Hypothalamus (tissue), 51 donors: ENCODE measurements at places on chromosomes 2 and 18.

DNA sequence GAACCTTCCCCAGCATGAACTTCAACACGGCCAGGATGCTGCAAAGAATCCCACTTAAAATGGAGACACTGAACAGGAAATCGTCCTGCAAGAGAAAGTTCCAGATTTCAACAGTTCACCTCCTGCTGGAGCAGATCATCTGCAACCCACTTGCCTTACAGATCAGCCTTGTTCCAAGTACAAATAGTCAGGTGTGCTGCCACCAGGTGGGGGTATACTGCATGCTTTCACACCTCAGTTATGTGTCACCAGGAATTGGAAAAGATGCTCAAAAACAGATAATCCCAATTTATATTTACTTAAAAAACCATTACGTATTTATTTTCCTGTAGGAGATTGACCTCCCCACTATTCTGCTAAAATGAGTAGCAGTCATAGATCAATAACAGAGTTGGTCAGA lies 212.3 kb downstream of the MGAT5 start:
- no peak for DNase-seq

GRCh38 chr18:3184275-3184963 lies 35.3 kb downstream of the MYOM1 start:
- no peak for DNase-seq

- no peak for DNase-seq
Observed at GRCh38 chr2:2083113-2083758, 247.8 kb downstream of the MYT1L start.

DNA sequence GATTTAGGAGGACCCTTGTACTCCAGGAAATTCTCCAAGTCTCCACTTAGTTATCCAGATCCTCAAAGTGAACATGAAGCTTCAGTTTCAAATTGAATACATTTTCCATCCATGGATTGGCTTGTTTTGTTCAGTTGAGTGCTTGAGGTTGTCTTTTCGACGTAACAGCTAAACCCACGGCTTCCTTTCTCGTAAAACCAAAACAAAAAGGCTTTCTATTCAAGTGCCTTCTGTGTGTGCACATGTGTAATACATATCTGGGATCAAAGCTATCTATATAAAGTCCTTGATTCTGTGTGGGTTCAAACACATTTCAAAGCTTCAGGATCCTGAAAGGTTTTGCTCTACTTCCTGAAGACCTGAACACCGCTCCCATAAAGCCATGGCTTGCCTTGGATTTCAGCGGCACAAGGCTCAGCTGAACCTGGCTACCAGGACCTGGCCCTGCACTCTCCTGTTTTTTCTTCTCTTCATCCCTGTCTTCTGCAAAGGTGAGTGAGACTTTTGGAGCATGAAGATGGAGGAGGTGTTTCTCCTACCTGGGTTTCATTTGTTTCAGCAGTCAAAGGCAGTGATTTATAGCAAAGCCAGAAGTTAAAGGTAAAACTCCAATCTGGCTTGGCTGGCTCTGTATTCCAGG lies at the start of gene CTLA4:
CTLA4 (plus strand) TSS at position 211 of the 640 bp plus-strand sequence; CDS start at position 383, 172 bp downstream.
- no peak for DNase-seq

GRCh38 chr2:19362755-19363473 lies 4.5 kb upstream of the OSR1 start:
- DNase-seq, result peak; percentile 18

GRCh38 chr2:73177645-73178255 lies 24.6 kb upstream of the NOTO start:
- no peak for DNase-seq

DNA sequence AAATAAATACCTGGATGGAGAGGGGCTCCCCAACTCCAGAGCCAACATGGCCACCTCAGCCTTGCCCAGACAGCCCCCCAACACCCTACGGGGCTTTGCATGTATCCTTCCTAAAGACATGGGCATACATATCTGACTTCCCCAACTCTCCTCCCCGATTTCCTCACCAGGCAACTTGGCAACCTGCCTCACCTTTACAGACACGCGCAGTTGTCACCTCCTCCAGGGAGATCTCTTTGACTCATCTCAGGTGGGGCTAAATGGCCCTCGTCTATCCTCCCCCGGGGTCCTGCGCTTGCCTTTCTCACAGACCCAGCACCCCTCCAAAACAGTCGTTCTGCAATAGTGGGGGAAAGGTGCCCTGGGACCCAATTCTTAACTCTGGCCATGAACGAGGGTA lies 10.6 kb upstream of the BIN1 start:
- no peak for DNase-seq

GRCh38 chr2:26507088-26507487 lies 29.2 kb upstream of the OTOF start:
- no peak for DNase-seq

GRCh38 chr2:144330951-144331673 lies 188.8 kb downstream of the ZEB2 start:
- DNase-seq, result no peak

GRCh38 chr18:13616041-13616440 lies 110.3 kb downstream of the FAM210A start:
- no peak for DNase-seq

DNA sequence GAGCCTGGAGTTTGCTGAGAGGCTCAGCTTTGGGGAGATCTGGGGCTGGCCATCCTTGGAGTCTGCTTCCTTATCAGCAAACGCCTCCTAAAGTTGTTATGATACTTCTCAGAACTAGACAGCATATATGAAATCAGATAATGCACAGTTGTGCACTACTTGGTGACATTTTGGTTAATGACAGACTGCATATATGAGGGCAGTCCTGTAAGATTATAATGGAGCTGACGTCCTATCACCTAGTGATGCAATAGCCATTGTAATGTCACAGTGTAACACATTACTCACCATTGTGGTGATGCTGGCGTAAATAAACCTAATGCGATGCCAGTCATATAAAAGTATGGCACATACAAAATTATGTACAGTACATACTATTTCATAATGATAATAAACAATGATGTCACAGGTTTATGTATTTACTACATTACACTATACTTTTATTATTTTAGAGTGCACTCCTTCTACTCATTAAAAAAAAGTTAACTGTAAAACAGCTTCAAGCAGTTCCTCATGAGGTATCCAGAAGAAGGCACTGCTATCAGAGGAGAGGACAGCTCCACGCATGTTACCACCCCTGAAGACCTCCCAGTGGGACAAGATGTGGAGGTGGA lies 298.1 kb upstream of the REV1 start:
- no peak for DNase-seq

DNA sequence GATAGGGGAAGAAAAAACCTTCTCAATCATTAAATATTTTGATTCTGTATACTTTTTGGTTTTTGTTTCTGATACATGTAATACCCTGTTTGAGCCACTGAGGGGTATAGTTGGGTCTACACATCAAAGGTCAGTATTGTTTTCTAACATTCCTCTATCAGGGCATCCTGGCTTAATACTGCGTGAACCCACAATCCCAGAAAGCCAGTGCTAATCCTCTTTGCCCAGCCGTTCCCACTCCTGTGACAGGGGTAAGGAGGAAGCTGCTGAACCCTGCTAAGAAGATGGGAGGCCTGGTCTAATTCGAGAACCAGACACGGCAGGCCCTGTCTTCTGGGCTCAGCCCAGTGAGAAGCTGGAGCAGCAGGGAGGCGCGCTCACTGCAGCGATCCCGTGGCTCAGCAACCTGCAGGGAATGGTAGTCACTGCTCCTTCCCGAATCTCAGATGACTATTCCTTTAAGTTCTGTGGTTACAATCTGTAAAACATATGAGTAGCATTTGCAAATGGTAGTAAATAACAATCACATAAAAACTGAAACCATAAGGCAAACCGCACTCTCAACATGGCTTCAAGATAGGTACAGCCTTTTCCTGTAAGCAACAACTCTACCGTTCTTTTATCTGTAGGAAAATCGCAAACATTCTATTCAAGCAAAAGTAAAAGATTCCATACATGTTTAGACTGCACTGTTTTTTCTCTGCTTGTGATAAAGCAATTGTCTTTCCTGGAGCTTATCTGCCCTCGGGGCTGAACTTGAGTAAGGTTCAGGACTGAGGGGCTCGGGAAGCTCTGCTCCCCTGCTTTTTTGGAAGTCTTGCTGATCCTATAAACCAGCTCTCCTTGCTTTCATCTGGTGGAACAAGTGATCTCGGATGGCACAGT lies 87.0 kb downstream of the EPB41L3 start:
- DNase-seq, result peak; percentile 28
